Placental pericyte (primary cell): ENCODE measurements at places on chromosomes 11 and 22. TPM values are rescaled to one million over a fixed set of nuclear protein-coding genes. Genes with fewer than 3 reads are reported as not detected.

Gene SMCO4
- total RNA-seq = 2.7 and 11.4 TPM in 2 replicates

Gene SERHL2
- total RNA-seq = 1.0 and 1.8 TPM in 2 replicates

Gene GGTLC3
- not detected in 2 replicates for total RNA-seq

Gene OR52E4
- total RNA-seq = not detected in 2 replicates

Gene SCT
- not detected in 2 replicates for total RNA-seq

Gene MYBPC3
- total RNA-seq = not detected in 2 replicates

Gene DEFB131B
- not detected in 2 replicates for total RNA-seq

Gene SESN3
- 0.72 and 1.1 TPM in 2 replicates for total RNA-seq

Gene C11orf87
- not detected in 2 replicates for total RNA-seq

Gene SMTNL1
- total RNA-seq = not detected in 2 replicates
